ENCODE measurements at places on chromosomes 4 and X.

DNA sequence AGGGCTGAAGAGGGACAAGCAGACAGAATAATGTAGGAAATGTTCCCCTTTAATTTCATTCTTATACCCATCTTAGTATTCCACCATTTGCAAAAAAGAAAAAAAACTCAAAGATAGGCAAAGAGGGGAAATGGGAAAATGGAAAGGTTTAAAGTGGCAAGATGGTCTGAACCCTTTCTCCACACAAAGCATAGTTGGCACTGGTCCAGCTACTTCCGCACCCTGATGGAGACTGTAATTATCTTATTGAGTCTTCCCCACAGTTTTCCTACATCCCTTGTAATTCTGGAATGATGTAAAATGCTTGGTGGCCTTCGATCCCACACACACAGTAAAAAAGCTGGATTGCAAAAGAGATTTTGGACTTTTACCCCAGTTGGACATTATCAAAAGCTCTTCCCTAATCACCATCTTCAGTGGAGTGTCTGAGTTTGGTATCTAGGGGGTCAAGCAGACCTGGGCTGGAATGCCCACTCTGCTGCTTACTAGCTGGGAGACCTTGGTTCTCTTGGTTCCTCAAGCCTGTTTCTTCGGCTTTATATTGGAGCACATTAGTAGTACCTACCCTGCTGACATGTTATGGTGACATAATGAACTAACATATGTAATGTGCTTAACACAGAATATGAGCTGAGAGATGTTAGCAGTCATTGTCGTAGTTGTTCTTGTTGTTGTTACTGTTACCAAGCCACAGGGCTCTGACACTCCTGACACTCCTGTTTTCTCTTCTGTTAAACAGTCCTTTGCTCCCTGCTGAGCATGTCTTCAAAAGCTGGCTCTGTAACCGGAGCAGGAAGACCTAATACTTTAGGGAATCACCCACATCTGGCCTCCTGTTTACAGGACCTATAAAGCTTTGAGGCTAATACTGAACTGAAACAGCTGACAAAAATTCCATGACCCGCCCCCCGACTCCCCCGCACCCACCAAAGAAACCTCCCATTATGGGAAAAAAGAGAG is 4.7 kb downstream of the SRPX2 start:
- no peak for DNase-seq

DNA sequence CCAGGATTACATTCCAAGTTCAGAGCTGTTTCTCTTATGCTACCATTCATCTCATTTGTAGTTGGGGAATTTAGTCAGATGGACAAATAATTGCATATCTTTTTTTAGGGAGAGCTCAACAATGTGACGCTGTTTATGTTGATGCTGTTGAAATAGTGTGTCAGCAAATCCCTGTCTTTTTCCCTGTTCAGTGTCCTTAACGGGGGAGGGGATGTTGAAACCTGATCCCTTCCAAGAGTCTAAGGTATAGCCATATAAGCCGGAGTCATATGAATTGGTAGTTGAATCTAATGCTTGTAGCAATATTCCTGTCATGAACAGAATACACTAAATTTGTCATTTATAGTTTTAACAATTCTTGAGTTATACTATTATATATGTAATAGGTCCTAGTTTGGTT is 293.5 kb upstream of the FAT1 start:
- no peak for DNase-seq

- DNase-seq = no peak
These were observed 282.3 kb downstream of the INPP4B start for GRCh38 chr4:142563682-142564291.

GRCh38 chr4:7189066-7189465 is 3.3 kb upstream of the SORCS2 start:
- DNase-seq = no peak

GRCh38 chrX:44669626-44670025 is 127.0 kb upstream of the FUNDC1 start:
- no peak for DNase-seq

DNA sequence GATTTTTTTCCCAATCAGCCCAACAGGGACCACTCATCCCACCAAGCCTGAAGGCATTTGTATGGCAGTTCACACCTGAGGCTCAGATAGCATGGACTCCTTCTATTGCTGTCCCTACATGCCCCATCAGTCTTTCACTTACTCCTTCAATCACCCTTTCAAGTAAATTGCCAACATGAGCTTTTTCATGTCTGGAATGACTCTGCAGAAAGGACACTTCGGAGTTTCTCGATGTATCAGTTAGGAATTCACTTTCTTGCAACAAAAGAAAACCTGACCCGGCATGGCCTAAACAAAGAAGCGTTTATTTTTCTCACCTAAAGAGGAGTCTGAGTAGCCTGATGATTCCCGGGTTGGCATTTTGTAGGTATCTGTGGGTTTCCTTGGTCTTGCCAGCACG is 38.6 kb downstream of the RXFP1 start:
- DNase-seq = no peak

GRCh38 chr4:153479101-153479500 is 12.9 kb downstream of the TMEM131L start:
- DNase-seq = no peak

- no peak for DNase-seq
These were observed 19.2 kb downstream of the PNMA6E start for GRCh38 chrX:153381684-153382532.

DNA sequence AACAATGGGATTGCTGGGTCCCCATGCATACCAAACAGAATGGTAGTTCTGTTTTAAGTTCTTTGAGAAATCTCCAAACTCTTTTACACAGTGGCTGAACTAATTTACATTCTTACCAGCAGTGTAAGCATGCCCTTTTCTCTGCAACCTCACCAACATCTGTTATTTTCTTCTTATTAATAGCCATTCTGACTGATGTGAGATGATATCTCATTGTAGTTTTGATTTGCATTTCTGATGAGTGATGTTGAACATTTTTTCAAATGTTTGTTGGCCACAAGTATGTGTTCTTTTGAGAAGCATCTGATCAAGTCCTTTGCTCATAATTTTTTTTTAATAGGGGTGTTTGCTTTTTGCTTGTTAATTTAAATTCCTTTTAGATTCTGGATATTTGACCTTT is 41.2 kb upstream of the ZMAT1 start:
- no peak for DNase-seq

DNA sequence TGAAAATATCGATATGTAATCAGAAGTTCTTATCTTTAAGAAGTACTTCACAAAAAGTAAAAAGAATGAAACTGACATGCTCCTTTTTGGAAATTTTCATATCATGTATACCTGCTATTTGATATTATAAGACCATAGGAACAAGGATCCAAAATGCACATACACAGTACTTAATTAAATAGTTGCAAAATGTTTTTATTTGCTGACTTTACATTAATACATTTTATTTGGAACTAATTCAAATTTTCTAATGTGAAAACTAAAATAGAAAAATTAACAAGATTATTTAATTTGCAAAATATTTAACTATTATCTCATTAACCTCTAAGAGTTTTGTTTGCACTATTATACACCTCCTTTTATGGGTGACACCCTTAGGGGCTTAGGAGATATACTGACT is 155.0 kb downstream of the TRAM1L1 start:
- DNase-seq = no peak

DNA sequence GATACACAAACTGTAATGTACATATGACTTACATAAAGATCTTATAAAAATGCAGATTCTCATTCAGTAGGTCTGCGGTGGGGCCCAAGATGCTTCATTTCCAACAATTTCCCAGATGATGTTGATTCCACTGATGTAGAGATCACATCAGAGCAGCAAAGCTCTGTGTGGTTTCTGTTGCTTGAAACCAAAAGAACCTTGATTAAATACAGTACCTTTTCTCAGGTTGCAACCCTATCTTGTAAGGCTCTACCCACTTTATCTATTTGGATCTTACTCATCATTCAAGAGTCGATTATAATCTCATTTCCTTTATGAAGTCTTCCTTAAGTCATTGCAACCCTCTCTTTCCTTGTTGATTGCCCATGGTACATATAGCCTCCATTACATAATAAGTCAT is 816.8 kb downstream of the RPA4 start:
- DNase-seq = no peak

DNA sequence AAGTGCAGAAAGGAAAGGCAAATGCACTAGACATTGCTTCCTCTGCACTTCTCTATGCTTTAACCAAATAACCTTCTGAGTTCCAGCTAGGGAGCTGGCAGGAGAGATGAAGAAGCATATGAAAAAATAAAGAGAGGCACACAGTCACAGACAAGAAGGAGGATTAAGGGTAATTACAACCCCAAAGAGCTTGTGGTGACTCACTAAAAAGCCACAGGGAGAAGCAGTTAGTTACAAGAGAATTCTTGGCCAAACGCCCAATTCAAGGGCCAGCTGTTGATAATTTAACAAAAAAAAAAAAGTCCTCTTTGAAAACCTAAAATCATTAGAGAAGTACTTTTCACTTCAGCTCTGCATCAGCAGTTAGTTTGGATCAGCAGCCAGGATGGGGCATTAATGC is 478.0 kb downstream of the KCNIP4 start:
- no peak for DNase-seq

DNA sequence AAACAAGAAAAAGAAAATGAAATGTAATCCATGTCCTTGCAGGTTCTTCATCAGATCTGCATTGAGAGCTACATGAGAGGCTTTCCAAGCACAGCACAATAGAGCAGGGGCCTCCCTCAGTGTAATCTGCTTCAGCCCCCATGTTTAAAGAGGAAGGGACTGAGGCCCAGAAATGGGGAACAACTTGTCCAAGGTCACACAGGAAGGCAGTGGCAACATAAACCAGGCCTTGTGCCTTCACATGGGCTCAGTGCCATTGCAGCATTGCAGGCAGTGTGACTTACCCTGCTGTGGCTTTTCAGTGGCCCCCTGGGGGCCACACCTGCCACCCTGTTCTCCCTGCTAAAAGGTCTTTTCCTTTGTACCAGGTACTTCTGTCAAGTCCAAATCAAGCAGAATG is 20.9 kb upstream of the CD99L2 start:
- DNase-seq = no peak

DNA sequence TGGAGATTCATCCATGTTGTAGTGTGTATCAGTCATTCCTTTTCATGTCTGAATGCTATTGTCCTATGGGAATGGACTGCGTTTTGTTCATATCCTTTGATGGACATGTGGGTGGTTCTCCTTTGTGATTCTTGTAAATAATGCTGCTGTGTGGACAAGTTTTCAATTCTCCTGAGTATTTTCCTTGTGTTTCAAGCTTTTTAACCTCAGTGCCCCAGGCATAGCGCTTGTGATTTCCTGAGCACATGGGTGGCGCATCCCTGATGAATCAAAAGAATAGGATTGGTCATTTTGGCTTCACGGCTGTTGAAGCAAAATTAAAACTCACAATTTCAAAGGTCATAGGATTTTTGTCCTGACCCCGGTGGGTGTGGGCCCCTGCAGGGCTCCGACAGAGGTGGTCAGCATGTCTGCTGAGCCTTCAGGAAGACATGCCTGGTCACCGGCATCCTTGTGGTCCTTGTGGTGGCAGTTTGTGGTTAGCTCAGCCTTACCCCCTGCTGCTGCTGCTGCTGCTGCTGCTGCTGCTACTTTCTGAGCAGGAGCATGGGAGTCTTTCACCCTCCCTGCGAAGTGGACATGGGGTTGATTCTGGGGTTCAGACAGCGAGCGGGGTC is 30.0 kb downstream of the SHROOM2 start:
- DNase-seq = no peak

GRCh38 chr4:14883166-14883565 is 119.1 kb upstream of the CPEB2 start:
- DNase-seq = no peak

GRCh38 chr4:160091631-160092030 is 988.8 kb downstream of the RAPGEF2 start:
- DNase-seq = no peak

DNA sequence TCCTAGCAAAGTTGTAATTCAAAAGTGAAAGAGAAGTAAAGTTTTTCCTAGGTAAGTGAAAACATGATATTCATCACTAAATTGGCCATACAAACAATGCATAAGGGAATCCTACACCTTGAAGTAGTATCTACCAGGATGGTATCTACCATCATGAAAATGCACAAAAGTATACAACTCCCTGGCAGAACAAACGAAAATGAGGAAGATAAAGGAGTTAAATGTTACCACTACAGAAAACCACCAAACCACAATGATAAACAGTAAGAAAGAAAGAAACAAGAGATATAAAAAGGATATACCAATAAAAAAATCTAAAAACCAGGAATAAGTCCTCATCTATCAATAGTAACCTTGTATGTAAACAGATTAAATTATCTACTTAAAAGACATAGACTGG is 26.9 kb downstream of the GK2 start:
- DNase-seq = no peak

GRCh38 chr4:115332078-115332477 is 218.7 kb upstream of the NDST4 start:
- DNase-seq = no peak

- no peak for DNase-seq
These were observed 22.8 kb downstream of the NDST4 start for GRCh38 chr4:115090483-115091075.

DNA sequence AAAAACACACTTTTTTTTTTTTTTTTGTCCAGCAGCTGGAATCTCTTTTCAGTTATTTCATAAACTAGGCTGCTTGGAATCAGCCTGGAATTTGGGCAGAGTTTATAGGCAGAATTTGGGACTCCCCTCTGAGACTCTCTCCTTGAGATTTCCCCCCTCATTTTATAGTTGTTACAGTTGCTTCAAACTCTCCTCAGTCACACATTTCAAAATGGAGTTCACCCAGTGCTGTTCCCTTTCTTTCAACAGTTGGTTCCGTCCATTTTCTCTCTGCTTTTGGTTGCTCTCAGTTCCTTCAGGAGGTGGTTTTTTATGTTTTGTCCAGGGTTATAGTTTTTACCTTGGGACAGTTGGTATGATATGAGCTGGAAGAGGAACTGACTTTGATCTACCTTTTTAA is 27.5 kb downstream of the NSD2 start:
- no peak for DNase-seq

DNA sequence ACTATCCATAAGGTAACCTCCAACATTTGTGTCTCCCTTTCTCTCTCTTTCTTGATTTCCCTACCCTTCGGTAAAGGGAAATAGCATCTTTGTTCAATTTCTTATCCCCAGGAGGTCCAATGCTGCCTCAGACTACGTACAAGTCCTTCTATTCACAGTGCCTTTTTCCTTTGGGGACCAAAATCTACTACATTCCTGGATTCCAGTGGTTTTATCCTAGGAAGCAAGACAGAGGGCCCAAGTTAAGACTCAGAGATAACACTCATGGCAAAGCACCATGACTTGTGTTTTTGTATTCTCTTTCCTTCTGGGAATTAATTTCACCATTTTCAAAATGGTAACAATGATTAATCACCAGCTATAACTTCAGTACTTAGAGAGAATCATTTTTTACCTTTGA is 10.6 kb downstream of the G3BP2 start:
- DNase-seq = no peak

GRCh38 chr4:124318292-124318691 is 394.2 kb downstream of the ANKRD50 start:
- no peak for DNase-seq

DNA sequence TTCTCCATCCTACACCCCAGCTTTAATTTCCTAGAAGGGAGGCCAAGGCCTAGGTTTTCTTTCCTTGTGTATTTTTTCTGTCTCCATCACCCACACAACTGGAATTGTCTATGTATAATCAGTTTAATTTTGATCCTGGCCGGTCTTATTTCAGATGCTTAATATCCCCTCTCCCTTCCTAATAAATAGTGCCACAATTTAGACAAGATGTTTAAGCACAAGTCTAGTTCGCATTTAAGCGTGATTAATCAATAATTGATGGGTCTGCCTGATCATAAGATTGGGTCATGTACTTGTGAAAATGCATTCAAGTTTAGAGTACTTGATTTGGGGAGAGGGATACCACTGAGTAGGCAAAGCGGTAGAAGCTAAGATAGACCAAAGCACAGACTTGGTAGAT is 2.4 kb downstream of the BMP2K start:
- no peak for DNase-seq

- no peak for DNase-seq
These were observed 15.3 kb downstream of the CTAG1B start for GRCh38 chrX:154603438-154604430.
